Stimulated activated naive CD8-positive, alpha-beta T cell treated with anti-CD3 and anti-CD28 coated beads, Interleukin-15, amount 100 ng/mL, for 72 hours (primary cell): ENCODE measurements at places on chromosomes 7 and 10.

DNA sequence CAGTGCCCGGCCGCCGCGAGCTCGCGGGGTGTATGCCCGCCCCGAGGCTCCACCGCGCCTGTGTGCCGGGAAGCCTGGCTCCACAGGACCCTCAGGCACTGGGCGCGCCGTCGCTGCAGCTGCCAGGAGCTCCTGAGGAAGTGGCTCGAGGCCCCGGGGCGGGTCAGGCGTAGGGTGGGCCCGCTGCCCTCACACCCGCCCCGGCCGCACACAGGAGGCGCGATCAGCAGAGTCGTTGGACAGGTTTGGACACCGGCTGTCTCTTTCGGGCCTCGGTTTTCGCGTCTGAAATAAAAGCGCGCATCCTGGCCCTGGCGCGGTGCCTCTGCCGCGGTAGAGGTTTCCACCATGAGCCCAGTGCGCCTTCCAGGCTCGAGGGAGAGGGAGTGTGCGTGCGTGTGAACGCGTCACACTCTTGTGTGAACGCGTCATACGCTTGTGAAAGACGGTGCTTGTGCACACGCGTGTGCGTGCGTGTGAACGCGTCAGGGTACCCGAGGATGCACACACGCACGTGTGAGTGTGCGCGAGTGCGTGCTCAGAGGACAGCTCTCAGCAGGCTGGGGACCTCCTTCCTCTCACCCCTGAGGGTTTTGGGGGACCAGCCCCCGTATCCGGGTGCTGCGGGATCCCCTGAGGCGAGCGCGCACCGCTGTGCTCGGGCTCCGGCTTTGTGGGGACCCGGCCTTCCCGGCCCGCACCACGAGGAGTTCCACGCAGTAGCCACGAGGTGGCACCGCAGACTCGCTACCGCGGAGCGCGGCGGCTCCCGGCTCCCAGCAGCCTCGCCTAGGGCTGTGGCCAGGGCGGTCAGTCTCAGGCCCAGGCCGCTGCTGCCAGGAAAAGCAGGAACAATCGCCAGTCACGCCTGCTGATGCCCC, 83.8 kb downstream of the BMS1 start:
- DNase-seq: peak; percentile 55

- DNase-seq: no peak
Measured at GRCh38 chr7:21617916-21618390, 75.1 kb downstream of the DNAH11 start.

- DNase-seq: no peak
Measured at GRCh38 chr7:65453341-65454030, 79.8 kb downstream of the ZNF92 start.

GRCh38 chr10:11424456-11425295, 186.8 kb downstream of the USP6NL start:
- DNase-seq: no peak

DNA sequence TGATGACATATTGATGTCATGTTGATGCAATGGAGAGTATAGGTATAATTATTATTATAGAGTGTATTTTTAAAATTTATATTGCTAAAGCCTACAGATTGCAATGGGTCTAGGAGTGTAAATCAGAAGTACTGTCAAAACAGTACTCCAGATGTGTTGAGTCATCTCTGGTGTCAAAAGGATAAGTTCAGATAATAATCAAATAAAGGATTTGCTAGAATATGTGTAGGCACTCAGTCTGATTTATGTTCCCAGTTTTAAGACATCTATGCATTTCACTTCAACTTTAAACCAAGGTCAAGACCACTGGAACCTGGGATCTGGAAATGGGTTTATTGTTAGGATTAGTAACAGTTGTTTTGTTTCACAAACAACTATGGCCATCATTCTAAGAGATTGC, 342.3 kb upstream of the BMPER start:
- DNase-seq: no peak

- no peak for DNase-seq
Measured at GRCh38 chr10:8034466-8035005, 20.0 kb upstream of the GATA3 start.

GRCh38 chr10:34687434-34688210, 127.5 kb downstream of the PARD3 start:
- no peak for DNase-seq

DNA sequence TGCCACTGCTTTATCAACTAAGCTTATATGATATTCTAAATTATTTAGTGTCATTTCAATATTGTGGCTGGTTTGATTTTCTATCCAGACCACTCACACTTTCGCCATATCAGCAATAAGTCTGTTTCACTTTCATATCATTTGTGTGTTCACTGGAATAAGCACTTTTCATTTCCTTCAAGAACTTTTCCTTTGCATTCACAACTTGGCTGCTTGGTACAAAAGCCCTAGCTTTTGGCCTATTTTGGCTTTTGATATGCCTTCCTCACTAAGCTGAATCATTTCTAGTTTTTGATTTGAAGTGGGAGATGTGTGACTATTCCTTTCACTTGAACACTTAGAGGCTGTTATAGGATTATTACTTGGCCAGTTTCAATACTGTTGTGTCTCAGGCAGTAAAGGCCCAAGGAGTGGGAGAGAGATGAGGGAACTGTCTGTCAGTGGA, 120.9 kb upstream of the NAMPT start:
- peak; percentile 49 for DNase-seq

DNA sequence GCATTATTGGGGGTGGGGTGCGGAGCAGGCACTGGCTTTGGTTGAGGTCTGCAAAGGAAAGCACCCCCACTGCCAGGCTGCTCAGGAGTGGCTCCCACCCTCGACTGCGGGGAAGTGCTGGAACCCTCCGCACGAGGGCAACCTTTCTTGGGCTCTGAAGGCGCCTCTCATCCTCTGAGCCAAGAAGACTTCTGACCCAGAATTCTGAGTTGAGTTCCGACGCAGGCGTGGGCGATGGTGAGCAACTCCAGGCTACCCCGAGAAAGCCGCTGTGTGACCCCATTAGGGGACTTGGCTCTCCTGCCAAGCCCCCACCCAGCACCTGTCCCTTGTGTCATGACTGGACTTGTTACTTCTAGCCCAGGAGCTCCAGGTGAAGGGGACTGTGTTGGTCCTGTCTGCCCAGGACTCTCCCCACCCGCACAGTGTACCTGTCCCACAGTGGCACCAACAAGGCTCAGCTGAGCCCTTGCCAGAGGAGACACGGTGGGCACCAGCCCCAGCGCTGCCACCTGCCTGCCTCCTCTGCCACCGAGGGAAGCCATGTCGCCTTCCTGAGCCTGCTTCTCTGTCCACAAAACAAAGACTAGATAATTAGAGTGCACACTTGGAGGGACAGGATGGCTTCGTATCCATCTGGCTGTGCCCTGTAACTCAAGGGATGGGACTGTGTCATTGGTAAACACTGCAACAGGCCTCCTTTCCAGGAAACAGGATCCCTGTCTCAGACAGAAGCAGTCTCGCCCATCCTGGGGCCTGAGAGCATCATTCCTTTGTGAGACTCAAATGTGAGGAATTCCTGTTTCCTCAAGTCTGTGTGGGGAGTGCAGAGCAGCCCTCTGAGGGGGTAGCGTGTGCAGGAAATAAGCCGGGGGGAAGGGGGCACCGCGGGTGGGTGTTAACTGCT, 128.8 kb downstream of the LHPP start:
- no peak for DNase-seq

- no peak for DNase-seq
Measured at GRCh38 chr10:102384606-102385429, 10.7 kb upstream of the NFKB2 start.

DNA sequence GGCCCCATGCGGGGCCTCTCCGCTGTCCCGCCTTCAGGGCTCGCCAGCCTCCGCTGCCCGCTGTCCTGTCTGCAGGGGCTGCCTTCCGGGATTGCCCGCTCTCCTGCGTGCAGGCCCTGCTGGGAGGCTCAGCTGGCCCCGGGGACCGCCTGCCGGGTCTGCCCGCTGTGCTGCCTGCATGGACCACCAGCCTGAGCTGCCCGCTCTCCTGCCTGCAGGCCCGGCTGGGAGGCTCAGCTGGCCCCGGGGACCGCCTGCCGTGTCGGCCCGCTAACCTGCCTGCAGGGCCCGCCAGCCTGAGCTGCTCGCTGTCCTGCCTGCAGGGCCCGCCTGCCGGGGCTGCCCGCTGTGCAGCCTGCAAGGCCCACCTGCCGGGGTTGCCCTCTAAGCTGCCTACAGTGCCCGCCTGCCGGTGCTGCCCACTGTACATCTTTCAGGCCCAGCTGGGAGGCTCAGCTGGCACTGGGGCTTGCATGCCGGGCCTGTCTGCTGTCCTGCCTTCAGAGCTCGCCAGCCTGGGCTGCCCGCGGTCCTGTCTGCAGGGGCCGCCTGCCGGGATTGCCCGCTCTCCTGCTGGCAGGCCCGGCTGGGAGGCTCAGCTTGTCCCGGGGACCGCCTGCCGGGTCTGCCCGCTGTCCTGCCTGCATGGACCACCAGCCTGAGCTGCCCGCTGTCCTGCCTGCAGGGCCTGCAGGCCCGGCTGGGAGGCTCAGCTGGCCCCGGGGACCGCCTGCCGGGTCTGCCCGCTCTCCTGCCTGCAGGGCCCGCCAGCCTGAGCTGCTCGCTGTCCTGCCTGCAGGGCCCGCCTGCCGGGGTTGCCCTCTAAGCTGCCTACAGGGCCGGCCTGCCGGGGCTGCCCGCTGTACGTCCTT, 165.1 kb downstream of the GLRX3 start:
- peak; percentile 61 for DNase-seq

- peak; percentile 52 for DNase-seq
Measured at GRCh38 chr10:80498833-80499741, 38.6 kb upstream of the SH2D4B start.

GRCh38 chr10:116490028-116490662, 55.6 kb upstream of the PNLIP start:
- no peak for DNase-seq

GRCh38 chr7:4856336-4857057, 5.3 kb downstream of the PAPOLB start:
- DNase-seq: no peak

DNA sequence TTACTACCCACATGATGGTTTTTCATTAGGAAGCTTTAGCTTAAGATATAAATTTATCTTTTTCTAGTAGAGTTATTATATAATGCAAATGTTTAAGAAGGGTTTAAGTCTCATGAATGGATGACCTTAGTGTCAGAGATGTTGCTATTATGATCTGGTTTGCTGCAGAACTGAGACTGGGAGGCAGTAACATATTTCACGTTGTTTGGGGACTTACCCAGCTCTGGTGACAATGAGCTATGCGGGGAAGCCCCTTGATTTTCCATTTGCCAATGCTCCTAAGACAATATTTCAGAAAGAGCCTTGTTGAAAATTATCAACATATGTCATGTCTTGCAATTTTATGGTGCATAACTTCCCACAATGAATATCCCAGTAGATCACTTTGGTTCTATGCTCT, 754.6 kb downstream of the REEP3 start:
- no peak for DNase-seq

DNA sequence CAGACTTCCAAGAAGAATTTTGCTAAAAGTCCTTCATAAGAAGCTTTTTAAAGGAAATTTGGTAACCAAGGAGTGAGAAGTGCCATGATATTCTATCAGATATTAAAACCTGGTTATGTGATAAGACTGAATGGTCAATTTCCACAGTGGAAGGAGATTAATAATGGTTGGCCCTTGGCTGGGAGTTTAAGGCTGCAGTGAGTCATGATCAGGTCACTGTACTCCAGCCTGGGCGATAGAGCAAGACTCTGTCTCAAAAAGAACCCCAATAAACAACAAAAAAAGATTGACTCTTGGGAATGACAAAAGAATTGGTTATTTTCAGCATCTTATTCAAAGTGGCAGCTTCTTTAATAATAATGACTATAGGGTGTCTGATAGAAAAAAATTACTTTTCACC, 37.2 kb downstream of the EXOC4 start:
- DNase-seq: no peak

DNA sequence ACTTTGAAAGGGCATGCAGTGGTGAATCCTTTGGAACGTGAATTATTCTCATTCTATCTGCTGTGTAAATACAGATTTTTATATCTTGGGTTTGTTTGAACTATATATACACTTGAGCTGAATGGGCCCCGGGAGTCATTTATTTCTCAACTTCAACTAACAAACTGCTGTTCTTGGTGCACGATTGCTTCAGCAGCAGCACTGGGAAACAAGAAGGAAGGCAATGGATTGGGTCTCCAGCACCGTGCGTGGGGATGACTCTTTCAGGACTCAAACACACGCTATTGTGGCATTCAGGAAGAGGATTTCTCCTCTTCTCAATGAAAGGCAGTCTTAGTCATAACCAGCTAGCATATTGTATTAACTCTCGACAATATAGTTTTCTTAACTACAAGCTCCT, 226.0 kb upstream of the NFE2L3 start:
- DNase-seq: no peak

DNA sequence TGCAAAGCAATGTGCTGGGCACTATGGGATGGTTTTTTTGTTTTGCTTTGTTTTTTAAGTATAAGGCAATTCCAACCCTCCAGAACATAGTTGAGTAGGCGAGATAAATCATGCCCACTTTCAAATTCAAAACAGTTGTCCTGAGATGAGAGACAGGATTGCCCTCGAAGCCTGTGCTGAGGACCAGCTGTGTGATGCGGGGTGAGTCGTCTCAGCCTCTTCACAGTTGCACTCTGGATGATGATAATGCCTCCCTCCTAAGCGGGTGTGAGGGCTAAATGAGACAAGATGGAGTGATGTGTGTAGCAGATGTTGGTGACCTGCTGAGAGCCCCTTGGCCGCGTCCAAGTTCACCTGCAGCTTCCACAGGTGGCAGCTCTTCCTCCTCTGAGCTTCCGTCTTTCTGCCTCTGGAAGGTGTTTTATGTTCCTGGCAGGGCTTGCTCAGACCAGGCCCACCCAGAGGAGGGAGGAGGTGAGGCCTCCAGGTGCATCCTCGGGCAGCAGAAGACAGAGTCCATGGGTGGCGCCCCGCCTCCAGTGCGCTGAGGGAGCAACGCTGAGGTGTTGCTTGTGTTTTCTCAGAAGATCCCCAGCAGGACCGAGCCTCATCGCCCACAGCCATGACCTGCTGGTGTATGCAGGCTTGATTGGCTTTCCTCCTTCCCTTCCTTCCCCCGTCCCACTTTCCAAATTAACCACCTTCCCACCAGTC, 30.6 kb downstream of the ECHDC3 start:
- no peak for DNase-seq

DNA sequence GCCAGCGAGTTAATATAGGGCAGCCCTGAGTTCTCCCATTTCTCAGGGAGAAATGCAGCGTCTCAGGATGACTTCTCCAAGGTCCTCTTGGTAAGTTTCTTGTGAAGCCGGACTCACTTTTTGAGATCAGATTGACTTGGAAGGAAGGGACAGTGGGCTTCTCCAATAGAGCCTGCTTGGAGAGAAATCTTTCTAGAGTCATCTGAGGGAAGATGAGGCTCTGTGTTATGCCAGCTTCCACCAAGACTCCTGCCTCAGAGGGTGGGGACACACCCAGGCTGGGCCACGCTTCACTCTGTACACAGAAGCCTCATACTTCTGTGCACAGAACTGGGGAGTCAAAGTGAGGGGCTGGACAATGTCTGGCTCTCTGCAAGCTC, 5.6 kb downstream of the C10orf105 start:
- DNase-seq: no peak

- DNase-seq: no peak
Measured at GRCh38 chr7:140881507-140882228, 43.1 kb downstream of the BRAF start.
